ENCODE measurements at places on chromosomes 5 and 9. TPM values are rescaled to one million over a fixed set of nuclear protein-coding genes. Genes with fewer than 3 reads are reported as not detected.

DNA sequence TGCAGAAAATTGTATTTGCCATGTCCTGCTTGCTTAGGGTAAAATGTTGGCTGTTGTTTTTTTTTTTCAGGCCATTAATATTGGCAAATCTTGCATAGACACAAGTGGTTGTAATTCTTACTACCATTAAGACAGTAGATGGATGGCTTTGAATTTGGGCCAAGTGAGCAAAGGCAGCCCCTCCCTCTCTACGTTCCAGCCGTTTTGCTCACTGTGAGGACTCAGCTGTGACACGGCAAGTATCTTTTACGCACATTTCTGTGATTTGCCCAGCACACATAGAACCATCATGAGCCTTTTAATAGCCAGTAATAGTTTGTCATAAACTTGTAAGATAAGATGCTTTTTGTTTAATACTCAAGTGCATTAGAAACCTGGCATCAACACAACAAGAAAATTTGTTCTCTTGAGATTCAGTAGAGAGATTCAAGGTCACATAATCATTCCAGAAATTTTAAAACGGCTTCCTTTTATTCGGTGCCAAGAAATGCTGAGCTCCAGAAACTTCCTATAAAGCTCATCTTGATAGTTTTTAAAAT lies 205.2 kb upstream of the ADCY2 start:
- H3K4me3 ChIP-seq, result no peak overlapping the region
- H3K36me3 ChIP-seq, result no peaks in the 10 kb centered on the region
- no peak for DNase-seq
- no peaks in the 10 kb centered on the region for H3K27me3 ChIP-seq

DNA sequence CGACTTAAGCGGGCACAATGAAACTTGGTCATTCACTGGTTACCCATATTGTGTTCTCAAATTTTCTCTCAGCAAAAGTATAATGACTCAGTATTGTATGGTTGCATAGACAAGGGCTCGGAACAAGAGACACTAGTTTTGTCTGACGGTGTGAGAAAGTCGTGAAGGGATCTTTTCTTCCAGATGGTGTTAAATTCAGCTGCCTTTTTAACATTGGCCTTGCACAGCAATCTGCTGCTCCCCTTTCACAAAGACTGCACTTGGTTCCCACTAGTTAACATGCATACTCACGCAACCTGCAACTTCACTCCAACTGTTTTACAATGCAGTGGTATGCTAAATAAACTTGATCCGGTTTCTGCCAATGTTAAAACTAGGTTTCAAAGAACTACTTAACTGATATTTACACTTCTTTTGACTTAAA lies 219.2 kb downstream of the MEF2C start:
- no peaks in the 10 kb centered on the region for H3K36me3 ChIP-seq
- peaks cover 52% of the 10 kb centered on the region for H3K27me3 ChIP-seq
- H3K4me3 ChIP-seq, result no peak overlapping the region
- peaks cover 41% of the 10 kb centered on the region for H3K4me1 ChIP-seq
- DNase-seq, result no peak

MLANA gene
- 0.27 TPM for polyA plus RNA-seq

GRCh38 chr5:146069780-146070099 lies 35.6 kb downstream of the PLAC8L1 start:
- no peak overlapping the region for H3K4me3 ChIP-seq
- no peaks in the 10 kb centered on the region for H3K36me3 ChIP-seq
- H3K27me3 ChIP-seq, result peaks cover 5% of the 10 kb centered on the region
- no peaks in the 10 kb centered on the region for H3K4me1 ChIP-seq
- no peak for DNase-seq

DNA sequence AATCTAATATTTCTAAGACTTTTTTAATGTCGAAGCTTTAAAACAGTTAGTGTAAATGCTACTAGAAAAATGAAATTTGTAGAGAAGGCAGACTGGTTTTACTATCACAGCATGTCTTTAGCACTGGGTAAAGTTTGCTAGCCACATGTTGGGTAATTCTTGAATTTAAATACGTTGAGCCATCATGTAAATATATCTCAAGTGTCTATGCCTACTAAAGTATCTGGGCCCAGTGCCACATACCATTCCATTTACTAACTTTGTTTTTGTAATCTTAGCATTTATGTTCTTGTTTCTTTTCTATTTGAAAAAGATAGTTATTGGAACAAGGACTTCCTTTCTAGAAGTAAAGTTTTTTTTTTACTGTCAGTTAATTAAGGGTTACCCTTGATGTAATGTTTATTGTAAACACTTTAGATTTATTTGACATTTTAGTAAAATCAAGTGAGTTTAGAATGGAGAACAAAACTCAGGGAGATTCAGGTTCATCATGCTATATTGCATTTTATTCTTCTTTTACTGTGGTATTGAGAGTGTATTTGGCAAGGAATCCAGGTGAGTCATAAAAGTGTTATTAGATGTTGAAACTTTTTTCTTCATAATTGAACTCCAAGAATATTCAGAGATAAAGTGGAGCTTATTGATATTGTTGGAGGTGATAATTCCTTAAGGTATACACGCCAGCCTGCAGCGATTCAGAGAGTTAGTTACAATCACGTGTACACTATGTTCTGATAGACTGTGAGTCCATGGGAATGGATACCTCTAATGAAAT lies 182.4 kb downstream of the CCDC171 start:
- no peaks in the 10 kb centered on the region for H3K27me3 ChIP-seq
- H3K36me3 ChIP-seq, result peaks cover 15% of the 10 kb centered on the region
- no peaks in the 10 kb centered on the region for H3K4me1 ChIP-seq
- H3K27ac ChIP-seq, result no peak overlapping the region

GRCh38 chr9:86809759-86810367 lies 137.4 kb downstream of the GAS1 start:
- H3K27me3 ChIP-seq, result no peaks in the 10 kb centered on the region
- no peaks in the 10 kb centered on the region for H3K4me1 ChIP-seq
- no peaks in the 10 kb centered on the region for H3K36me3 ChIP-seq
- DNase-seq, result no peak

CCDC183 gene
- polyA plus RNA-seq, result 0.46 TPM

DNA sequence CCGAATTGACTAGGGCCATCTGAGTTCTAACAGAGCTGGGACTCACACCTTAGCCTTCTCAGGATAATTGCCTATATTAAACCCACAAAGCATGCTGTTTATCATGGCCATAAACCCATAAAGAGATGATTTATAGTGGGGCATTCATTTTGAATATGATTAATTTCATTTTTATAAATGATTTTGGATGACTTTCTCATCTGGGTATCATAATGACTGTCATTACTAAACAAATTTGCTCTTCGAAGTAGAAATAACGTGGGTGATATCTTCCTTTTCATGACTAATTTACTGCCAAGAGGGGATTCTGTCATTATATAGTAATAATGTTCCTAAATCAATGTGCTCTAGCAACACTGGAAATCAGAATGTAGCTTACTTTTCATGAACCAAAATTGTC lies 498.2 kb downstream of the CDH12 start:
- H3K36me3 ChIP-seq, result no peaks in the 10 kb centered on the region
- no peak overlapping the region for H3K4me3 ChIP-seq
- no peak overlapping the region for H3K27ac ChIP-seq
- no peaks in the 10 kb centered on the region for H3K4me1 ChIP-seq
- DNase-seq, result no peak
- no peaks in the 10 kb centered on the region for H3K27me3 ChIP-seq

GRCh38 chr5:93874080-93874479 lies 132.7 kb upstream of the POU5F2 start:
- H3K27ac ChIP-seq, result no peak overlapping the region
- no peaks in the 10 kb centered on the region for H3K27me3 ChIP-seq
- no peak overlapping the region for H3K4me3 ChIP-seq
- no peak for DNase-seq
- no peaks in the 10 kb centered on the region for H3K4me1 ChIP-seq
- peaks cover 5% of the 10 kb centered on the region for H3K36me3 ChIP-seq

- H3K4me3 ChIP-seq, result no peak overlapping the region
- peaks cover 2% of the 10 kb centered on the region for H3K27me3 ChIP-seq
- no peak for DNase-seq
- H3K36me3 ChIP-seq, result no peaks in the 10 kb centered on the region
- no peak overlapping the region for H3K27ac ChIP-seq
- H3K4me1 ChIP-seq, result no peaks in the 10 kb centered on the region
These were observed 114.8 kb downstream of the ZNF622 start for GRCh38 chr5:16350816-16351215.

- no peaks in the 10 kb centered on the region for H3K27me3 ChIP-seq
- no peak overlapping the region for H3K4me3 ChIP-seq
- no peak for DNase-seq
These were observed 34.9 kb upstream of the FST start for GRCh38 chr5:53445569-53445968.

- no peak for DNase-seq
- no peaks in the 10 kb centered on the region for H3K27me3 ChIP-seq
- peaks cover 4% of the 10 kb centered on the region for H3K4me1 ChIP-seq
- no peak overlapping the region for H3K27ac ChIP-seq
These were observed 25.2 kb downstream of the SKP2 start for GRCh38 chr5:36177154-36177553.

DNA sequence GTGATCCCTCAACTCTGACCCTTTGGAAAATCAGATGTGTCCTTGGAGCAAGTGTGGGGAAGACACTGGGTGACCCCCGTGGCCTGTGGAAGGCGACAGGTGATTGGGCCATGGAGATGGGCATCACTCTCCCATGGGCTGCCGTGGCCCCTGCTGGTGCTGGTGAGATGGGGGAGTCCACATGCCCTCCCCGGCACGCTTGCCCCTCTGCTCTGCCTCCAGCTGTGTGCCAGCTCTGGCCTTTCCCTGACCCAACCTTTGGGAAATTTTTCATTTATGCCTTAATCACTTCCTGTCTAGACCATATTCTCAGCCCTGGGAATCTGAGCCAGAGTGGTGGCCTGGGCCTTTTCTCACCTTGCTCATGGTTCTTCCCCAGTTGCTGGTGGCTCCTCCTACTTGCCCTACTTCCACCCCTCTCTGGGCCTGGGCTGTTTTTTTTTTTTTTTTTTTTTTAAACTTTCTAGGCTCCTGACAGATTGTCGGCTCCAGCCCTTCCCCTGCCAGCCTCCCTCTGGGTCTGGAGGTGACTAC lies 56.6 kb downstream of the RGS3 start:
- peaks cover 41% of the 10 kb centered on the region for H3K36me3 ChIP-seq
- peak overlapping the region; percentile 99 for H3K4me3 ChIP-seq
- H3K4me1 ChIP-seq, result peaks cover 86% of the 10 kb centered on the region

F12 gene
- not detected for polyA plus RNA-seq

- H3K4me1 ChIP-seq, result no peaks in the 10 kb centered on the region
- no peaks in the 10 kb centered on the region for H3K36me3 ChIP-seq
- H3K27ac ChIP-seq, result no peak overlapping the region
- H3K4me3 ChIP-seq, result no peak overlapping the region
- no peaks in the 10 kb centered on the region for H3K27me3 ChIP-seq
These were observed 338.6 kb downstream of the PTPRD start for GRCh38 chr9:10274175-10274574.

DNA sequence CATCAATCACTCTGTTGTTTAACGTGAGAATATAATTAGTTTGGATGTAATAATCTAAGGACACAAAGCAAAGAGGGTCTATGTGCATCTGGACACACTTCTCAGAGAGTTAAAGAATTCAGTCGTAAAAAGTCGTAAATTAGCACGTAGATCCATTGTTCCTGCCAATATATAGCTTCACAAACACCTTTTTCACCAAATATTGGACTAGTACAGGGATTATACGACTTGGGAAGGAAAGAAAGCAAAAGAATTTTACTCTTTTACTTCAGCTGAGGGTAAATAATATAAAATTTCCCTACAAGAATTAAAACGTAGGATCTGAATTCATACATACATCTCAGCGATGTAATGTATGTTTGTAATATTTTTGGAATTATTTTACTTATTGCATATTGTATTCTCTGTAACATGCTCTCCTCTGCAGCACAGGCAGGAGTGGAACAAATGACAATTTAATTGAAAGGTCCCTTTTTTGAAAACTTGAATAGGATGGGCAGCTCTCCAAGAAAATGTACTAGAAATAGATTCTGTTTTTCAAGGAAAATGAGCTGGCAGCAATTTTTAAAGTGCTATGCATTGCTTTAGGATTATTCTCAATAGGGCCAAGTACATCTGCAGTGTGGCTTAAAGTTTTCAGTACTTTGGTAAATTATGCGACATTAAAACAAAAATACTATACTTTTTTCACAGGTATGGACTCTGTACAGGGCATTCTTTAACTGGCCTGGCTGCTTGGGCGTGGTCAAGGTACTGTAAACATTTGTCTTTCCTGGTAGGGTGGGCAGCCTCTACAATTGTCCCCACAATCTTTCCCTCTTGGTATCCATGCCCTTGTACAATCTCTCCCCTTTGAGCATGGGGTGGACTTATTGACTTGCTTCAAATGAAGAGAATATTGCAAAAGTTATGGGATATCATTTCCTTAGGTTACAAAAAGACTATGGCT lies 39.7 kb upstream of the HSD17B4 start:
- H3K27me3 ChIP-seq, result no peaks in the 10 kb centered on the region
- peak overlapping the region; percentile 76 for H3K27ac ChIP-seq
- H3K36me3 ChIP-seq, result no peaks in the 10 kb centered on the region
- H3K4me1 ChIP-seq, result peaks cover 13% of the 10 kb centered on the region

GRCh38 chr9:85224729-85225128 lies 517.0 kb downstream of the AGTPBP1 start:
- no peaks in the 10 kb centered on the region for H3K4me1 ChIP-seq
- no peak overlapping the region for H3K4me3 ChIP-seq
- no peaks in the 10 kb centered on the region for H3K36me3 ChIP-seq
- no peak overlapping the region for H3K27ac ChIP-seq

Data from immature natural killer cell (primary cell).